ENCODE measurements at places on chromosomes 7 and 10.

GRCh38 chr7:112206991-112207592 lies 597 bp downstream of the ZNF277 start:
- no peak for DNase-seq

DNA sequence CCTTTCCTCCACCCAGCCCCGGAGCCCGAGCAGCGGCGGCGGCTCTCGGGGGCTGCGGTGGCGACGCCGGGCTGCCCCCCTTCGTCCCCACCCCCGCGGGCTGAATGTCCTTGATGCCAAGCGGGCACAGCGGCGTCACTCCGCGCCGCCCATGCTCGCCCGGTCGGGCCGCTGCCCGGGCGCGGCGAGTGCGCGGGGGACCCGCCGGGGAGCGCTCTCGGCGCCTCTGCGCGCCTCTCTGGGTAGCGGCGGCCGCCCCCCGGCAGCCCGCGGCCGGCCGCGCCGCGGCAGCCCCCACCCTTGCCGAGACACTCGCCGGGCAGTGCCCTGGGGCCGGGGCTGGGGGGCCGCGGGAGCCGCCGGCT lies 433 bp upstream of the PLXNA4 start:
- DNase-seq: no peak

- DNase-seq: no peak
Measured at GRCh38 chr10:51932530-51932929, 233.1 kb upstream of the CSTF2T start.

DNA sequence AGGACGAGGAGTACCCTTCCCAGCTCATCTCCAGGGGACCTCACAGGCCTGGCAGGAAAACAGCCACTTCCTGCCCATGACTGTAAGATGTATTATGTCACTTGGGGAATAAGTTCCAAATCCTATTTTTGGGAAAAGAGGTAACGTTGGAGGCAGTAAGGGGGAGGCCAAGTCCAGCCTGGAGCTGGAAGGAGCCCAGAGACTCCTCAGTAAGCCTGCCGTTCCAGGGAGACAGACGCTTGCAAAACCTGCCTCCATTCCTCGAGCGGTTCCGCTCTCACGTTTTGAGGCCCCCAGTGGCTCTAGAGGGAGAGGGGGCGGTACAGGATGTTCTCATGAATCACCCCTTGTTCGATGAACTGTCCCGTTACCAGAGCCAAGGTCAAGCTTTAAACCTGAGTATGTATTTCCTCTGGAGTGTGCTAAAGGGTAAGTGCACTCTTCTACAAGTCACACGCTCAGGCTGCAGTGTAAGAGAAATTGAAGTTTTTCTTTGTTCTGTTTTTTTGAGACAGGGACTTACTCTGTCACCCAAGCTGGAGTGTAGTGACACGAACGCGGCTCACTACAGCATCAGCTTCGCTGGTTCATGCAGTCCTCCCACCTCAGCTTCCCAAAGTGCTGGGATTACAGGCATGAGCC lies 45.5 kb upstream of the CYTH3 start:
- DNase-seq: no peak

GRCh38 chr7:94907026-94907810 lies at the start of gene PPP1R9A:
PPP1R9A (plus strand) TSS chr7:94907594; CDS start chr7:94910114, 2,520 bp downstream.
- peak; percentile 30 for DNase-seq

- DNase-seq: no peak
Measured at GRCh38 chr10:804787-805619, 115.5 kb upstream of the DIP2C start.

DNA sequence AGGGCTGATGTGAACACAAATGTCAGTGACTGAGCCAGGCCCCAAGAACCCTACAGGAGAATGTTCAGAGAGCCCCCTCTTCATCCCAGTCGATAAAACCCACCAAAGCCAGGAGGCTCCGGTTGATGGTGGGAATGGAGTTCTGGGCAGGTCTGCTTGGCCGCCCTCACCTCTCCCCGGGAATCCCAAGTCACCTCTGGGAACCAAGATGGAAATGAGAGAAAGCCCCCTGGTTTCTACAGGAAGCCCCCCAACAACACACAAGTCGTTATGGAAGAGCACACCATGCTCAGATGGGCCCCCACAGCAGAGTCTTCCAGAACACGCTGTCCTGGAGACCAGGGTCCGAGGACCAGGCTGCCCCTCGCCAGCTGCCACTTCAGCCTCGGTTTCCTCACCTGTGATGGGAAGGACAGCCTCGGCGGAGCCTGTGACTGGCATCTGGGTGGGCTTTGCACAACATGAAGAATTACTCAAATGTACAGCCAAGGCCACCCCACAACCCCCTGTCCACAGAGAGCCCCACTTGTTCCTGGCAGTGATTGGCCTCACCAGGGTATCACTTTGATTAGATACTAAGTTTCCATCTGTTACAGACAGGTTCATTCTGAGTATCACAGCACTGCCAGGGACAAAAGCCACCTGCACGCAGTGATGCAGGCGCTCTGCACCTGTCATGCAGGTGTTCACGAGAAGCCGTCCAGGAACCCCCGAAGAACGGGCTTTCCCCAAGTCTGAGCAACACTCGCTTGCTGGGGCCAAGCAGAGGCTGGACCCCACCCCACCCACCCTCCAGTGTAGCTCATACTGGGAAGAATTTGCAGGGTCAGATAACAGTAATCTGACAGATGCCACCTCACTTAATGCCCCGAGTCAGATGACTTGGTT lies 57.6 kb downstream of the MKI67 start:
- DNase-seq: no peak

GRCh38 chr7:1967512-1968396 lies 265.0 kb downstream of the MAD1L1 start:
- no peak for DNase-seq

DNA sequence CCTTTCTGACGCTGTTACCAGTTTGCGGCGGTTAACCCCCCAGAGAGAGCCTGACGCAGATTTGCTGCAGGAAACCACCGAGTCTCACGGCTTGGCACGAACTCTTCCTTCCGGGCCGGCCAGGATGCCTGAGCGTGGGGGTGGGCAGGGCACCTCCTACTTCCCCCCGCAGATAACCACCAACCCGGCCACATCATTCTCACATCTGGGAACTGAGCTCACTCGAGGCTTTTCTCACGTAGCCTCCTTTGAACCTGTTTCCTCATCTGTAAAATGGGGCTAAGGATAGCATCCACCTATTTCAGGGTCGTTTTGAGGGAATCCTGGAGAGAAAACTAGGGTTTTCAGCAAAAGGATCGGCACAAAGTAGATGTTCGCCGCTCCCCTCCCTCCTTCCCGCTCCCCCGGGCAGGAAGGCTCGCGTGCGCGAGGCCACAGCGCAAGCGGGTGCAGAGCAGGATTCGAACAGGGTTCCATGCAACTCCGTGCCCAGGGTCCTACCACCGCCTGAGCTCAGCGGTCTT lies 23.6 kb downstream of the DDIT4 start:
- no peak for DNase-seq

DNA sequence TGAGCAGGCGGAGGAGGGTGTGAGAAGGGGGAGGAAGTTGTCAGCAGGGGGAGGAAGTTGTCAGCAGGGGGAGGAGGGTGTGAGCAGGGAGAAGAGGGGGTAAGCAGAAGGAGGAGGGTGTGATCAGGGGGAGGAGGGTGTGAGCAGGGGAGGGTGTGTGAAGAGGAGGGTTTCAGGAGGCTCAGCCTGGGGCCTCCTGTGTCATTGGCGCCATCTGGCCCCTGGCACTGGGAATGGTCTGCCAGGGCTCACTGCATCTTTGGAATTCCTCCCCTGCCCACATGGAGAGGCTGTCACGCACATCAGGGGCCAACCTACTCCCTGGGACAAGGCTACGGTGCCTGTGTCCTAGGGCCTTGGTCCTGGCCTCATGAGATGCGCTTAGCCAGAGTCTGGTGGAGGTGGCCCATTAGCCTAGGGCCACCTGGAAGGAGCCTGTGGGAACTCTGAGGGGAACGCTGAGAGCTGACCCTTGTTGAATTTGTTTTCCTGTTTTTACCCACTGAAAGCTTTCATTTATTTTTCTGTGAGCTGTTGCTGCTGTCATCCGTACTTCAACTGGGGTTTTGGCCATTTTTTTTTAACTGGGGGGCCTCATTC lies 18.0 kb downstream of the CAMK2B start:
- DNase-seq: peak; percentile 54

DNA sequence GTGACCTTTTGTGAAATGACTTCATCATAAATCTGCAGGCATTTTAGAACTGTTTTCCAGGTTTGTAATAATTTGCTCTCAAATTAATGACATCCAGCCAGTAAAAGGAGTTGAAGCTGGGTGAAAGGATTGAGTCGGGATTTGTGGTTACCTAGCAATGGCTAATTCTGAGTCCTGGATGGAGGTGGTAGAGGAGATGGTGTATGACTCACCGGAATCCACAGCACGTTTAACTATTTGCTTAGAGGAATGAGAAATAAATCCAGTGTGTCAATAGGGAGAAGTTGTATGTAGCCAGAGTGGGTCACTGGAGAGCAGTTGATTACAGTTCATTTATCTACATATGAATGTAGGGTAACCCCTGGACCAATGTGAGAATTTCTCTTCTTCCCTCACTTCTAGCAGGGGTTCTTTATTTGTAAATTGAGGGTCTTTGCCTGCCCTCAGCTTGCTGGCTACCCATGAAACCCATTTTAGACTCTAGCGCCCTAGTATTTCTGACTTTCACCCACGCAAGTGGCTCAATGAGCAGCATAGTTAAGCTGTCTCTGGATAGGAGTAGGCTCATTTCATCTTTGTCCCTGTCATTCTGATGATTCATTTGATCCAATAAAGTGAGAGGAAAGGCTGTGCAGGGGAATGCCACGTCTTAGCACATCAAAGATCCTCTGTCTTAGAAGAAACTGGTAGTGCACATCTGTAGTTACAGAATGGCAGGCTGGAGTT lies 547.8 kb downstream of the SORCS3 start:
- no peak for DNase-seq

- no peak for DNase-seq
Measured at GRCh38 chr10:105743343-105744056, 1102.4 kb downstream of the SORCS3 start.

GRCh38 chr7:122550545-122550944 lies 148.4 kb downstream of the RNF133 start:
- DNase-seq: no peak

DNA sequence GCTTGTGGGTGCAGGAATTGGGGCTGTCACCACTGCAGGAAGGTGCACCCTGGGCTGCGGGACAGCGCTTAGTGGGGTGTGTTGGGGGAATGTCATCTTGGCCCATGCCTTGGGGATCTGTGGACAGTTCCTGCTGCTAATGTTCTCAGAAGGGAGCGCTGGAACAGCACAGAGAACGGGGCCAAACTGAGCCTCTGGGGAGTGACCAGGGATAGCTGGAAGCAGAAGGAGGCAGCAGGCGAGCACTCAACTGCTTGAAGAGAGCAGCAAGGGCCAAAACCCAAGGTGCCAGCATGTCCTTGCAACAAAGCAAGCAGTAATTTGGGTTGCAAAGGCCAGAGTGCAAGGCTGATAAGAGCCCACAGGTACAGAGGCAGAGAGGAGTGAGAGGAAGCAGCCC lies 31.3 kb upstream of the WDFY4 start:
- DNase-seq: no peak

DNA sequence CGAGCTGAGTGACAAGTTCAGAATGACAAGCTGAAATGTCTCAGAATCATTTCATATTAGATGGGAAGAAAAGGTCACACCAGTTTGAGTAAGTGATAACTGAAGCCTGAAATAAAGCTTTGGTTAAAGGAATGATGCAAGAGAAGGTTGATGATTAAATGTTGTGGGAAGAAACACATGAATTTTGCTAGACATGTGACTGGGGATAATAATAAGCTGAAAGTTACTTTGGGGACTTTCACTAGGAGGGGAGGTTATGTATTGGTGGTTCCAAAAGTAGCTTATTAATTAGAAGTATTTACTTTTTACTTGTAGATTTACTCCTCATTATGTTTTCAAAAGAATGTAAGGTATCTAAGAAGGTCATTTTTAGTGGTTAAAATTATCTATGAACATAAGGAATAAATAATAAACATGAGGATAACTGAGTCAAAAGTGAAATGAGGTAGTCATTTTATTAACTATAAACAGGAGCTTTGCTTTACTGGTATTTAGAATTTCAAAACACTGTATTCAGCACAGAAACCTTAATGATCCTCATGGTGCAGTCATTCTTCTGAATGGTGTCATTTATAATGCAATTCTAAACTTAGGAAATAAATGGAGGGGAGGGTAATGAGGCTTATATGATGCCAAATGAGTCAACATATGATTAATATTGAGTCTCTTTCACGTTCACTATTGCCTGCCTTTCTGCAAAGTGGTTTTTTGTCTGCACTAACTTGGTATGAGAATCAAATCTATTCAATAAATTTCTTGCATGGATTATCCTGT lies 63.7 kb downstream of the PRKG1 start:
- no peak for DNase-seq

DNA sequence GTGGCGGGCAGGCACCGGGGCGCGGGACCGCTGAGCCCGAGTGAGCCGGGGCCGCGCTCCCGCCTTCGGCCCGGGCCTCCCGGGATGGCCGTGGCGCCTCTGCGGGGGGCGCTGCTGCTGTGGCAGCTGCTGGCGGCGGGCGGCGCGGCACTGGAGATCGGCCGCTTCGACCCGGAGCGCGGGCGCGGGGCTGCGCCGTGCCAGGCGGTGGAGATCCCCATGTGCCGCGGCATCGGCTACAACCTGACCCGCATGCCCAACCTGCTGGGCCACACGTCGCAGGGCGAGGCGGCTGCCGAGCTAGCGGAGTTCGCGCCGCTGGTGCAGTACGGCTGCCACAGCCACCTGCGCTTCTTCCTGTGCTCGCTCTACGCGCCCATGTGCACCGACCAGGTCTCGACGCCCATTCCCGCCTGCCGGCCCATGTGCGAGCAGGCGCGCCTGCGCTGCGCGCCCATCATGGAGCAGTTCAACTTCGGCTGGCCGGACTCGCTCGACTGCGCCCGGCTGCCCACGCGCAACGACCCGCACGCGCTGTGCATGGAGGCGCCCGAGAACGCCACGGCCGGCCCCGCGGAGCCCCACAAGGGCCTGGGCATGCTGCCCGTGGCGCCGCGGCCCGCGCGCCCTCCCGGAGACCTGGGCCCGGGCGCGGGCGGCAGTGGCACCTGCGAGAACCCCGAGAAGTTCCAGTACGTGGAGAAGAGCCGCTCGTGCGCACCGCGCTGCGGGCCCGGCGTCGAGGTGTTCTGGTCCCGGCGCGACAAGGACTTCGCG lies 534 bp downstream of the FZD9 start:
- DNase-seq: no peak

GRCh38 chr7:107980171-107980570 lies 22.8 kb downstream of the LAMB1 start:
- no peak for DNase-seq

DNA sequence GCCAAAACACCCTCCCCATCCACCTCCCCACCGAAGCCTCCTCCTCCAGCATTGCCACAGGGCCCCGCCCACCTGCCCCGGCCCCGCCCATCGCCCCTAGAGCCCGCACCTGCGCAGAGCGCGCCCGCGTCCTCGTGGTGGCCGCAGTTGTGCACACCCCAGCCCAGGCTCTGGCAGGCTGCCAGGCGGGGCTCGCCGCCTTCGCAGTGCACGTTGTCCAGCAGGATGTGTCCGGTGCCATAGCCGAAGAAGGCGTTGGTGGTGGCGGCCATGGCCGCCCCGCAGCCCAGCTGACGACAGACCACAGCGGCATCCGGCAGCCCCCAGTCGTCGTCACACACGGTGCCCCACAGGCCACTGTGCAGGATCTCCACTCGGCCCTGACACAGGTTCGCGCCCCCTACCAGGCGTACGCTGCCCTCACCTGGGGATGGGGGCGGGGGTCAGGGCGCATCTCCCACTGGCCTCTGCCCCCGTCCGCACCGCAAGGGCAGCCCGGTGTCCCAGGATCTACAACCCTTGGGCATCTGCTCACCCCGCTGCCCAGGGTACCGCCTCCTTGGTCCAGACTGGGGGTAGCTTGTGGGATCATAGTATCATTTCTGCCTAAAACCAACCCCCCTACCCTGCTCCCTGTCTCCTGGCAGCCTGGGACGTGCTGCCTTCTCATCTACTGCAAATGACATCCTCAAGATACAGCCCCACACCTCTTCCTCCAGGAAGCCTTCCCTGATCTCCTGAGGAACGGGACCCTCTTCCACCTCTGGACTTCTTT lies 11.9 kb downstream of the SSC4D start:
- DNase-seq: no peak

All from NCI-H1105 (cell line).